Heart right ventricle (tissue), 16 donors: ENCODE measurements at places on chromosomes 12 and 14. TPM values are rescaled to one million over a fixed set of nuclear protein-coding genes. Genes with fewer than 3 reads are reported as not detected.

RASSF9 gene
- 11.6 TPM for total RNA-seq

TRIM9 gene
- 0.59 TPM for total RNA-seq

DACT1 gene
- 1.6 TPM for total RNA-seq

GLT1D1 gene
- total RNA-seq, result 1.4 TPM

PLCZ1 gene
- total RNA-seq, result not detected

TPPP2 gene
- 1.0 TPM for total RNA-seq

PTPN6 gene
- 4.1 TPM for total RNA-seq

LRTM2 gene
- total RNA-seq, result not detected

GLS2 gene
- 0.54 TPM for total RNA-seq

CEBPE gene
- total RNA-seq, result not detected

TMPRSS12 gene
- not detected for total RNA-seq

DAO gene
- not detected for total RNA-seq

PCED1B gene
- 1.8 TPM for total RNA-seq

SLC17A8 gene
- total RNA-seq, result not detected

FKBP11 gene
- total RNA-seq, result 2.7 TPM

MAPK1IP1L gene
- total RNA-seq, result 58.6 TPM

KRT75 gene
- total RNA-seq, result not detected

ADGRD1 gene
- total RNA-seq, result 29.7 TPM

GXYLT1 gene
- 7.8 TPM for total RNA-seq

DPF3 gene
- total RNA-seq, result 52.2 TPM

SERPINA9 gene
- total RNA-seq, result not detected

KRT78 gene
- not detected for total RNA-seq

SOCS2 gene
- total RNA-seq, result 35.1 TPM

ASCL1 gene
- total RNA-seq, result not detected

MUCL1 gene
- not detected for total RNA-seq

NOVA1 gene
- 3.0 TPM for total RNA-seq

SRRM4 gene
- 0.47 TPM for total RNA-seq

DLST gene
- total RNA-seq, result 225 TPM

PRB3 gene
- total RNA-seq, result not detected

KRT73 gene
- not detected for total RNA-seq

NDUFB1 gene
- 487 TPM for total RNA-seq

GMPR2 gene
- 33.8 TPM for total RNA-seq

LTB4R gene
- 0.90 TPM for total RNA-seq

OVCH1 gene
- 0.21 TPM for total RNA-seq

KRT81 gene
- total RNA-seq, result not detected

ACSM4 gene
- total RNA-seq, result not detected

DPPA3 gene
- total RNA-seq, result not detected

LYZ gene
- total RNA-seq, result 15.4 TPM

MAP4K5 gene
- total RNA-seq, result 18.8 TPM

MANSC4 gene
- not detected for total RNA-seq
